ENCODE measurements at places on chromosomes 3 and 15.

- DNase-seq, result no peak
Measured at GRCh38 chr3:43616034-43616433, 5.8 kb downstream of the ANO10 start.

DNA sequence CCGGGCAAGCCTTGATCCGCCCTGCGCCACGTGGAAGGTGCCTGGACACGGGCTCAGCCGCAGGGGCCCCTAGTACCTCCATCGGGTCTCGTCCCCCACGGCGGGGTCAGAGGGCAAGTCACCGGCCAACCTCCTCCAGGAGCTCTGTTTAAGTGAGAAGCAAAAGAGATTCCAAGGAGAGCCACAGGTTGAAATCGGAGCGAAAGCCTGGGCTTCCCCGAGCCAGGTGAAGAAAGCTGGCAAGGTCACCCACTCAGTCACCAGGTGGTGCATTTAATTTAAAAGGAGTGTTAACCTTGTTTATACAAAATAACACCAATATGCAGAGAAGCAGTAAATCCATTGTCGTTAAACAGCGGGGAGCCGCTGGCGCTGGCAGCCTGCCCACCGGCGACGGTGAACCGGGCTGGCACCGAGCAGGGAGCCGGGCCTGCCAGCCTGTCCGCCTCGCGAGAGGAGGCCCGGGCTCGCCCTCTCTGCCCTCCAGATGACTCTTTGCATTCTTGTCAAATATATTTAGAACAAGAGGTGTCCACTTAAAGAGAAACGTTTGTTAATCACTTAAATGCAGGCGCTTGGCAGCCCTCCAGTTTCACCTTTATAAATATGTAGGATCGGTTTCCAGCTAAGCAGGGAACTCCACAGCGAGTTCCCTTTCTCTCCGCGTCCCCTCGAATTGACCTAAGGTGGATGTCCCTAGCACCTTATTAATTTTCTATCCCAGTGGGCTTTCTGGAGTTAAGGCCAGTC lies 277.3 kb upstream of the NR2F2 start:
- DNase-seq, result no peak

DNA sequence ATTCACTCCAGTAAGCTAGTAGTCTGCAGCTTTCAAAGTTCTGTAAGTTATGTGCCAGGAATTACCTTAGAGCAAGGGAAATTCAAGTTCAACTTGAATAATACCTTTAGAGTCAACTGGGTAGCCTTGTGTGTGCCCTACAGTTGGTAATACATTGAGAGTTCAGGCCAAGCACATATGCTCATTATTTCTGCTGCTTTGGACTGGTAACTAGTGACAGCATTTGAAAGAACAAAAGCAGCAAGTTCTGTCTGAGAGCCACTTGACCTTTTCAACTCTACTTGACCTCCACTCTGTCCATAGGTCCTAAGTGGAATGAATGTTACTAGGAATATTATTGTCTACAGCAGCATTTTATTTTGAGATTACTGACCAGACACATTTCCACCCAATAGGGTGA lies 723.5 kb downstream of the NLGN1 start:
- DNase-seq, result no peak

GRCh38 chr15:44438402-44438801 lies 11.0 kb downstream of the CTDSPL2 start:
- no peak for DNase-seq

Measured in stimulated activated CD4-positive, alpha-beta T cell treated with anti-CD3 and anti-CD28 coated beads, Interleukin-15, amount 100 ng/mL, for 48 hours (primary cell).